ENCODE measurements at places on chromosomes 11 and 22. TPM values are rescaled to one million over a fixed set of nuclear protein-coding genes. Genes with fewer than 3 reads are reported as not detected.

ARVCF gene
- total RNA-seq = 21.6 TPM

DNA sequence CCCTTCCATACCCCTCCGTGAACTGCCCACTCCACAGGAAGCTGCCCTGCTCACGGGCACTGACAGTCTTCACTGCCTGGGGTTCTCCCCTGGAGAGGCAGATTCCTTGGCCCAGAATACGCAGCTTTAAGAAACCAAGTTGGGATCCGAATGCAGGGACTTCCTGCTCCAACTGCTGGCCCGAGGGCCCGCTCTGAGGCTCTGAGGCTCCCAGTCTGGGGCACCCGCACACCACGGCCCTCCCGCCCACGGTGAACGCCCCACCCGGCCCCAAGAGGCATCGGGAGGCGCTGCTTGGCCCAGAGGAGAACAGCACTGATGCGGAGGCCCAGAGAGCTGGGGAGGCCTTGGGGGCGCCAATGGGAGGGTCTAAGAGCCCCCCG lies 42.3 kb downstream of the IGF2 start:
- peaks cover 25% of the 10 kb centered on the region for H3K4me1 ChIP-seq
- no peak for DNase-seq
- no peaks in the 10 kb centered on the region for H3K27me3 ChIP-seq
- H3K36me3 ChIP-seq = no peaks in the 10 kb centered on the region
- H3K27ac ChIP-seq = peak overlapping the region; percentile 92
- H3K4me3 ChIP-seq = no peak overlapping the region

DNA sequence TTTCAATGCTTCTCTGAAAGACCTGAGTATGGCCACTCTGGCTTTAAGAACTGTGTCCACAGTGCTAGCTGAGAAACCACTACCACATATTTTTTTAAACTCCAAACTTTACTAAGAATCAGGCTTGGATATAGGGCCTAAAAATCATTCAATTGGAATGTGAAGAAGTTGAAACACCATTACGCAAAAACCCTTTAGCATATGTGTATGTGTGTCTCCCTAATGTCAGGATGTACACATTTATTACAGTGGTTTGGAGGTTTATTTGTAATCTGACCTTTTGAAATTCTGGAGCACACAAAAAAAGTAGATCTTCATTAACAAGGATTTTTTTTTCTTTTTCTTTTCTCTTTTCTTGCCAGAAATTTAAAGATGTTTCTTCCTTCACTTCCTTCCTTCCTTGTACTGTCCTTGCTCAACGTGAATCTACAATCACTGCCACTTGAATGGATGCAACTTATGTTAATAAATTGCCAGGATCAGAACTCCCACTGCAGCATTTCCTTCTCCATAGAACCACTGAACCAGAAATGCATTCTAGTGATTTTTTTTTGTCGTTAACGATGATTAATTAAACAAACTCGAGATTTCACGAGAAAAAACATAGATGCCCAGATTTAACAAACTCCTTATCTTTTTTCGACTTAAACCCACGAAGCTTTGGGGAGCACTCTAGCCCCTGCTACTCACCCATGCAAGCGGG lies 3.1 kb upstream of the ADM start:
- DNase-seq = no peak
- peaks cover 9% of the 10 kb centered on the region for H3K4me1 ChIP-seq
- peak overlapping the region; percentile 95 for H3K27ac ChIP-seq
- peak overlapping the region; percentile 70 for H3K4me3 ChIP-seq
- H3K36me3 ChIP-seq = no peaks in the 10 kb centered on the region

DNA sequence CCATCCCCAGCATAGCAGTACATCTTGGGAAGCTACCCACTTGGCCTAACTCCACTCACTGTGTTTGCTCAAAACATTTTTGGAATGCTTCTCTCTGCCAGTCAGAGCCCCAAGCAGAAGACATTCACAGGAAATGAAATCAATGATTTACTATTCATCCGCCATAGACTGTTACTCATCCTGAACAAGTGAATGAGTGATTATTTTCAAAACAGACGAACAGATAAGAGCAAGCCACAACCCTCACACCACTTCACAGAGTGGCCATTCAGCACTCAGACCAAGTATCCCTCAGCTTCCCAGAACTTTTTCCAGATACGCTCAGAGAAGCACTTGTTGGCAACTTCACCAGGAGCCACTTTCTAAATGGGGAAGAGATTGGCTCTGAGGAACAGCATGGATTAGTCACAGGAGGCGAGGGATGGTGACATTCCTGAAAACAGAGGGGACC lies 13.0 kb upstream of the UBASH3B start:
- H3K4me1 ChIP-seq = no peaks in the 10 kb centered on the region
- peak overlapping the region; percentile 19 for H3K27ac ChIP-seq
- H3K27me3 ChIP-seq = no peaks in the 10 kb centered on the region
- no peak overlapping the region for H3K4me3 ChIP-seq
- no peaks in the 10 kb centered on the region for H3K36me3 ChIP-seq

DNA sequence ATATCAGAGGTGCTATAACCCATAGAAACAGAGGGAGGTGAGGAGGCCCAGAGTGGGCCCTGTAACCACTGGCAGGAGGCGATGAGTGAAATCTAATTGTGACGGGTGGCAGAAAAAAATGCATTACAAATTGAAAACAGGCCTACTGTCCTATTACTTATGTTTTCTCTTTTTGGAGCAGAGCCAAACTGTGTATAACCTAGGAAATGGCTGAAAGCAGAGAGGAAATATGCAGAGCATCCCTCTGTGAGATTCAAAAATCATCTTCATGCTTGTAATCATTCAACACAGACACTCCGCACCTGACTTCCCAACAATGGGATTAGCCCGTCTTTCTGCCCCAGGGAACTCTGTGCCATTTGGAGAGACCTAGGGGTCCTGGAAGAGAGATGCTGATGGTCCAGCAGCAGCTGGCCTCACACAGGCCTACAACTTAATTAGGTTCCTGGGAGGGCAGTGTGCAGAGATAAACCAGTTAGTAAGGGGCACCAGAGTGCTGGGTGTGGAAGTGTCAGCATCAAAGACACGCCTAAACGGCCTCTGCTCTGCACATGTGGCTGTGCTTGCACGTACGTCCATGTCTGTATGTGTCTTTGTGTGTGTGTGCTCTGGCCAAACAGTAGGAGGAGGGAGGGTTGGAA lies 41.8 kb downstream of the MAP6 start:
- no peaks in the 10 kb centered on the region for H3K36me3 ChIP-seq
- no peak overlapping the region for H3K4me3 ChIP-seq

ANGPTL5 gene
- not detected for total RNA-seq

PNPLA5 gene
- total RNA-seq = 0.57 TPM

DNA sequence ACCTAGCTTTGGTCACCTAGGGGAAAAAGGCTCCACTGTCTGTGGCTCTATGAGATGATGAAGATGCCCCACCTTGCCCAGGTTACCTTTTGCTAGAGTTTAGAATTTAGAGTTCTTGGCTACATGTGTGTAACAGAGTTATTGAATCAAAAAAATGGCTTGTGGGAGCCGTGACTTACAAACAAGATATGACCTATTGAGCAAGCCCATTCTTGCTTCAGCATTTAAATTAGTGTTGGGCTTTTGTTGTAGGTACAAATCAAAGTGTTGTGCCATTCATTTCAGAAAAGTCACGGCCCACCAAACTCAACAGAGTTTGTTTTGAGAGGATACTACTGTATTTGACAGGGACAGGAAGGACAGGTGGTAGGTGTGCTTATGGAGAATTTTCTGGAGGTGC lies 768.8 kb downstream of the NTM start:
- no peaks in the 10 kb centered on the region for H3K36me3 ChIP-seq
- no peaks in the 10 kb centered on the region for H3K4me1 ChIP-seq
- no peak overlapping the region for H3K4me3 ChIP-seq
- no peak for DNase-seq

- no peaks in the 10 kb centered on the region for H3K4me1 ChIP-seq
- no peaks in the 10 kb centered on the region for H3K27me3 ChIP-seq
- H3K4me3 ChIP-seq = no peak overlapping the region
Measured at GRCh38 chr11:115475564-115475963, 28.7 kb downstream of the CADM1 start.

- H3K36me3 ChIP-seq = no peaks in the 10 kb centered on the region
- H3K27me3 ChIP-seq = no peaks in the 10 kb centered on the region
- peaks cover 7% of the 10 kb centered on the region for H3K4me1 ChIP-seq
- H3K27ac ChIP-seq = no peak overlapping the region
Measured at GRCh38 chr11:86040919-86041850, 27.7 kb downstream of the PICALM start.

GRCh38 chr11:66280428-66280827 lies 2.5 kb downstream of the CNIH2 start:
- DNase-seq = no peak
- no peaks in the 10 kb centered on the region for H3K36me3 ChIP-seq
- H3K4me3 ChIP-seq = no peak overlapping the region
- no peaks in the 10 kb centered on the region for H3K27me3 ChIP-seq
- H3K27ac ChIP-seq = no peak overlapping the region

DNA sequence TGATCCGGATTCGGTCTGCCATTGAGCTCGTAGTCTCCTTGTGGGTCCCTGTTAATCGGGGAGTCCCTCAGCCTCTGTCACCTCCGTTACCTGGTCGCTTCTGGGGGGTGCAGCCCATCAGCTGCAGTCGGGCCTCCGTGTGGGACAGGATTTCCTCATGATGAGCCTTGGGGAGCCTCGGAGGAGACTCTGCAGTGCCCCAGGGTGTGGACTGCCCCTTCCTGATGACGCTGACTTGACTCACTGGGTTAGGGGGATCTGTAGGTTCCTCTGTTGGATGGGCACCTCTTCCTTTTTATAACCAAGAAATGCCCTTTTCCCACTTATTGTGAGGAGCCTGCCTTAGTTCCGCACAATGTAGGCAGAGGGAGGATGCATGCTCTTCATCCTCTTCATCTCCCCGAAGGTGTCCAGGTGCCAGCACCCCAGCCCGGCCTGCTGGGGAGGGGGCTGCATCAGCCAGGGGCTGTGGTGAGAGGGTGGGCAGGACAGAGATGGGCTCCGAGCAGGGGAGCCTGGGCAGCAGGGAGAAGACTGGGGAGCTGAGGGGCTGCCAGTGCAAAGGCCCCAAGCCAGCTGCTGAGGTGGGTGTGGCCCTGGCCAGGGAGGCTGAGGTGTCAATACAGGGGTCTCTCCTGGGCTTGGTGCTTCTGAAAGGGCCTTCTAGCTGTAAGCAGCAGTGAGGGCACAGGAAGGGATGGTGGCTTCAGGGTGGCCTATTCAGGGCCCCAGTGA lies 13.5 kb upstream of the TTLL8 start:
- no peak overlapping the region for H3K4me3 ChIP-seq
- H3K27me3 ChIP-seq = no peaks in the 10 kb centered on the region
- H3K27ac ChIP-seq = no peak overlapping the region
- no peaks in the 10 kb centered on the region for H3K4me1 ChIP-seq
- no peaks in the 10 kb centered on the region for H3K36me3 ChIP-seq

GRCh38 chr22:42670921-42671709 lies 21.9 kb upstream of the CYB5R3 start:
- H3K36me3 ChIP-seq = no peaks in the 10 kb centered on the region
- H3K27me3 ChIP-seq = no peaks in the 10 kb centered on the region
- H3K27ac ChIP-seq = no peak overlapping the region
- no peaks in the 10 kb centered on the region for H3K4me1 ChIP-seq
- H3K4me3 ChIP-seq = no peak overlapping the region

OR5B21 gene
- total RNA-seq = not detected

- no peak overlapping the region for H3K4me3 ChIP-seq
- H3K4me1 ChIP-seq = no peaks in the 10 kb centered on the region
- H3K36me3 ChIP-seq = no peaks in the 10 kb centered on the region
- H3K27me3 ChIP-seq = no peaks in the 10 kb centered on the region
- no peak overlapping the region for H3K27ac ChIP-seq
Measured at GRCh38 chr11:94279996-94280395, 24.4 kb upstream of the IZUMO1R start.

BLID gene
- 2.3 TPM for total RNA-seq

KCNJ4 gene
- 0.50 TPM for total RNA-seq

- no peaks in the 10 kb centered on the region for H3K4me1 ChIP-seq
- no peak for DNase-seq
- no peaks in the 10 kb centered on the region for H3K36me3 ChIP-seq
- H3K27ac ChIP-seq = peak overlapping the region; percentile 1
Measured at GRCh38 chr11:30560206-30561106, 25.7 kb downstream of the MPPED2 start.

DNA sequence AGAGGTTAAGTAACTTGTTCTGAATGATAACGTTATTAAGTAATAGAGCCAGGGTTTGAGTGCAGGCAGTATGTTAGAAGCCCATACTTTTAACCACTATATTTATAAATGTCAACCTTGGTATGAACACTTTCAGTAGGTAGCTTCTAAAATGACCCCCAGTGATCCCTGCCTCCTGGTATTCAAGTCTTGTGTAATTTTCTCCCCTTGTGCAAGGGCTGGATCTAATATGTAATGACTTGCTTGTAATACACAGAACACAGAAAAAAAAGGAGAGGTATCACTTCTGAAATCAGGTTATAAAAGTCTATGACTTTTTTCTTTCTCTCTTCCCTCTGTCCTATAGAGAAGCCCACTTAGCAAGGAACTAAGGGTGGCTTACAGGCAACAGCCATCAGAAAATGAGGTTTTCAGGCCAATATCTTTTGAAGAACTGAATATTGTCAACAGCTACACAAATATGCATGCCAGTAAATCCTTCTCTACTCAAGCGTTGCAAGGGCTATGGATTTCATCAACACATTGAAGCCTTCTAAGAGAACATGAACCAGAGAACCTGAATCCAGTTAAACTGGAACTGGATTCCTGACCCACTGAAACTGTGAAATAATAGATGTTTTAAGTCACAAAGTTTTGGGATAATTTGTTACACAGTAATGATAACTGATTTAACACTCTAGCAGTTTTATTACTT lies 712.3 kb downstream of the METTL15 start:
- no peaks in the 10 kb centered on the region for H3K36me3 ChIP-seq
- H3K27ac ChIP-seq = no peak overlapping the region
- no peak for DNase-seq
- no peak overlapping the region for H3K4me3 ChIP-seq
- no peaks in the 10 kb centered on the region for H3K4me1 ChIP-seq
- no peaks in the 10 kb centered on the region for H3K27me3 ChIP-seq

PES1 gene
- total RNA-seq = 42.4 TPM

GRCh38 chr22:41535244-41535643 lies 9.0 kb downstream of the POLR3H start:
- H3K36me3 ChIP-seq = no peaks in the 10 kb centered on the region
- H3K4me1 ChIP-seq = no peaks in the 10 kb centered on the region
- no peaks in the 10 kb centered on the region for H3K27me3 ChIP-seq
- no peak overlapping the region for H3K4me3 ChIP-seq

DNA sequence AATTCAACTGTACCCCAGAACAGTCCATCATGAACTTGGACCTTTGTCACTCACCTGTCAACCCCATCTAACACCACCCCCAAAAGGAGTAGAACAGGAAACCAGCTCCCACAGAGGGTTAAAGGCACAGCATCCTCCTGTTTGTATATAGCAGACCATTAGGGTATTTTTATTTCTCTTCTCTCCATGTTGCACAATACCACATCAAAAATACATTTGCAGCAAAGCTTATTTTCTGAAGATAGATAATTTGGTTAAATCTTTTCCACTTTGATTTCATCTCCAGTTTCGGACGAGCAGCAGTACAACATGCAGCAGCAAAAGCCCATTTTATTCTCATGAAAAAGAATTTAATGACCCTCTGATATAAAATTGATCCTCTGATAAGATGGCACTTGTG lies 103.1 kb downstream of the KIRREL3 start:
- H3K4me3 ChIP-seq = no peak overlapping the region
- no peak for DNase-seq
- no peak overlapping the region for H3K27ac ChIP-seq
- H3K36me3 ChIP-seq = no peaks in the 10 kb centered on the region
- no peaks in the 10 kb centered on the region for H3K4me1 ChIP-seq

ACTN3 gene
- total RNA-seq = not detected

Data from hepatocyte (in vitro differentiated cells).